ENCODE measurements at places on chromosomes 4 and X.
A peak's percentile ranks its signal among the peaks of the same experiment; 100 is the strongest.

DNA sequence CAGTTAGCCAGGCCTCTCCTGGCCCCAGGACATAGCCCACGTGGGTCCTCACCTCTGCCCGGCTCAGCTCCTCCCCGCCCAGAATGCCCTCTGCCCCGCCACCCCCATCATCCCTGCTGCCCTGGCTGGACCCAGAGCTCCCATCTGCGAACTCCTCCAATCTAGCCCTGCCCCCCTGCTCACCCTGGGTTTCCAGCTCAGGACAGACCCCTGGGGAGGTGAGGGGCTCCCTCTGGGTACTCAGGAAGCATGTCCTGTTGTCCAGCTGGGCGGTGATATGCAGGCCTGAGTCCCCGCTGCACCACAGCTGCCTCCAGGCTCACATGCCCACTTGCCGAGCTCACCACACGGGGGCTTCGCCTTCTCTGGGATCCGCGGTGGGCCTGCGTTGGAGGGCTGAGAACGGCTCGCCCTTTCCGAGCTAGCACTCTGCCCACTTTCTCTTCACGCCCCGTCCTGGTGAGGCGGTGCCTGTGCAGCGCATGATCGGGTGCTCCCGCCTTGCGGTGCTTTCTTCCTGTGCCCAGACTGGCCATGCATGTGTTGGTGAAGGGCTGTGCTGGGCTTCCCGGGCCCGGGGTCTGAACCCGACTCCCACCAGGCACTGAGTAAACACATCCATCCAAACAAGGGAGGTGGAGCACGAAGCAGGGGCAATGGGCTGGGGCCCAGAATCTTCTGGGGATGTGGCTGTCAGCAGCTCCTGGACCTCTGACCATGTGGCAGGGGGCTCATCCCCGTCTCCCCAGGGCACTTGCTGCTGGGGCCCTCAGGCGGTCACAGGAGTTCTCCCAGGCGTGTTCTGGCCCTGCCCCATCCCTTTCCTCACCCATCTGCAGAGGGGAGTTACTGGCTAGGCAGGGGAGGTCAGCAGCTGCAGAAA lies 74.3 kb downstream of the RGS12 start:
- DNase-seq, result no peak

- DNase-seq, result no peak
These were observed 13.5 kb upstream of the GBA3 start for GRCh38 chr4:22678940-22679854.

GRCh38 chr4:26141911-26142638 lies 178.7 kb upstream of the RBPJ start:
- DNase-seq, result no peak

GRCh38 chr4:169153481-169154087 lies 117.2 kb downstream of the SH3RF1 start:
- no peak for DNase-seq

GRCh38 chr4:24680746-24681448 lies 96.5 kb upstream of the DHX15 start:
- DNase-seq, result no peak

DNA sequence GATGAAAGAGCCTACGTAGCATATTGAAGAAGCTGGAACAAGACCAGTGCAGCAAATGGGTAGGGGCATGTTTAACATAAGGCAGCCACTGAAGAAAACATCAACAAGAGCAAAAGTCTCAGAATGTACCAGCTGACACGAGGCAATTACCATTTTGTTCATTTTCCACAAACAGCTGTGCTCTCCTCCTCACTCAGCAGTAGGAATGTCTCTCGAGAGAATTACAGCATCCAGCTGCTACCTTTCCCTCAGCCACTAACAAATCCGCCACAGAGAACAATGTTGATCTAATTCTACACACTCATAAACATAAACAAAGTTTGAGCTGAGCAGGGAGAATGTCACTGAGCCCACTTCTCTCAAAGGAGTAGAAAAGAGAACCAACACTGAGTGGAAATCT lies 68.0 kb downstream of the OPHN1 start:
- no peak for DNase-seq

DNA sequence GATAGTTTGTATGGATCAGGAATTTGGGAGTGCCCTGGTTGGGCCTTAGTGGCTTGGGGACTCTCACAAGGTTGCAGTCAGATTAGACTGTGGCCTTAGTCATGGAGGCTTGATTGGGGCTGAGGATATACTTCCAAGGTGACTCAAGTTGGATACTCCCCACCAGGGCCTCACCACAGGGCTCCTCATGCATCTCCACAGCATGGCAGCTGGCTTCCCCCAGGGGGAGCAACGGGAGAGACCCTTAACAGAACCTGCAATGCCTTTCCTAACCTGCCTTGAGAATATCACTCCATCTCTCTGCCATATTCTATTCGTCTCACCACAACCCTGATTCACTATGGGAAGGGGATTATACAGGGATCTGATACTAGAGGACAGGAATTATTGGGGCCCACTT lies 161.9 kb downstream of the RELL1 start:
- DNase-seq, result no peak

- peak; percentile 64 for DNase-seq
These were observed 54.7 kb downstream of the CNGA2 start for GRCh38 chrX:151789179-151789800.

GRCh38 chr4:35690271-35690670 lies 554.0 kb downstream of the ARAP2 start:
- DNase-seq, result no peak

DNA sequence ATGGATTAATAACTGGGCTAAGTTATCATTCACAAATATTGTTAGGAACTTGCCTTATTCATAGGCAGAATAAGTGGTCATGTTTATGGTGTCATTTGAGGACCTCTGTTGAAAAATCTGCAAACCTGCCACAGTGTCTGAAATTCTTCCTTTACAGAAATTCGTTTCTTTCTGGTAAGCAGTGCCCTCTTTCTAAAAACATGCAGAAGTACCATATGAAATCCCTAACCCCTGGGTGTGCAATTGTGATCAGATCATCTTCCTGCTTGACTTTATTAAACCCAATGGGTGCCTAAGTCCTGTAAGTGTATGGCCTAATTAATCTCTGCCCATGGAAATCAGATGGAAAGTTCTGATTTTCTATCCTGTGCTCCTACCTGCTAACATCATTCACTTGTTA lies 4.4 kb upstream of the HTATSF1 start:
- DNase-seq, result no peak

GRCh38 chrX:103614999-103615398 lies 7.2 kb downstream of the TCEAL3 start:
- DNase-seq, result no peak

DNA sequence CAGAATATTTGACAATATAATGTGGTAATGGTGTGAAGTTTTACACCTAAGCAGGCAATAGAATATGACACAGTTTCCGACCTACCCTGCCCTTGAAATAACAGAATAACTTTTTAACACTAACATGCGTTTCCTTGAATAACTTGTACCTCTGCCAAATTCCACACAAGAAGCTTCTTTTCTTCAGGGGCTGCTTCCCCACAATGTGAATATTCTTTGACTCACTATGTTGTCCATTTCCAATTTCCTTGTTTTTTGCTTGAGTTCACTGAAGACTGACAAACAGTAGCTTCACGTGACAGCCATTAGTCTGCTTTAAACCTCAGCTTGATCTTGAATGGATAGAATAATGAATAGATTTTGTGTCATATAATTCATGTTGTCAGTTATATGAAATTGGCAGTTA lies 14.3 kb downstream of the SHROOM3 start:
- no peak for DNase-seq

- DNase-seq, result no peak
These were observed 176.0 kb downstream of the MGST2 start for GRCh38 chr4:139841464-139842195.

GRCh38 chr4:70895405-70895804 lies 6.8 kb upstream of the MOB1B start:
- no peak for DNase-seq

GRCh38 chr4:1192091-1192492 lies 19.7 kb upstream of the SPON2 start:
- peak; percentile 94 for DNase-seq

- DNase-seq, result no peak
These were observed 20.1 kb downstream of the C4orf36 start for GRCh38 chr4:86872135-86872534.

- DNase-seq, result no peak
These were observed 620.4 kb downstream of the ANKRD50 start for GRCh38 chr4:124092101-124092500.

DNA sequence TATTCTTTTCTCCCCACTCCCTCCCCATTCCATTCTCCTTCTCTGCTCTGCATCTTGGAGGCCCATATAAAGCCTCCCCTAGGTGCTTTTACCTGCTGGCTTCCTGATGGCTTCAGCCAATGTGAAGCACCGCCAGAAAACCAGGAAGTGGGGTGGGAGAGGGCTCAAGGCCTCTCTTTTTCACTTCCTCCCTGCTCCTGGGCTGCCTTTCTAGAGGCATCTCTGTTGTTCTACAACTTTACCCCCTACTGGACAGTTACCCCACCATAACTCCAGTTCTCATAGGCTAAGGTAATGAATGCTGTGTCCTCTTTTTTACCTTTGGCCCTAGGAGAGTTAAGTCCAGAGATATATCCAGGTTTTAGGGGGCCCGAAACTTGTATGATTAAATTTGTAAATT lies 62.4 kb upstream of the PPARGC1A start:
- no peak for DNase-seq

GRCh38 chr4:54683616-54684346 lies 26.0 kb downstream of the KIT start:
- DNase-seq, result no peak

GRCh38 chr4:27881705-27882104 lies 1021.1 kb downstream of the STIM2 start:
- DNase-seq, result no peak

DNA sequence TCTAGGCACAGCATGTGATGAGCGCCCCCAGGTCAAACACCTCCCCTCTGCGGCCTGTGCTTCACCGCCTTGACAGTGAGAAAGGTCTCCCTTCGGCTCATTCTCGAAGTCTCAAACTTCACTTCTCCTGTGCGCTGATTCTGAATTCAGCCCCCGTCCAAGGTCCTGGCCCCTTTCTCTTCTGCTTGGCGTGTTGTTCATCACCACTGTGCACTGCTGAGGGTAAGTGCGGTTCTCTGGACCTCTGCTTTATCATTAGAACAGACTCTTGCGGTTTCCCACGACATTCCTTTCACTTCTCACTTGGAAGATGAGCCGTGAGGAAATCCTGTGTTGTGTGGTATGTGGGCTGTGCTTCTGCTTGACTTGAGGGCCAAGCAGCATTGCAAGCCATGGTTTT lies 11.9 kb downstream of the HTT-AS start:
- DNase-seq, result no peak

DNA sequence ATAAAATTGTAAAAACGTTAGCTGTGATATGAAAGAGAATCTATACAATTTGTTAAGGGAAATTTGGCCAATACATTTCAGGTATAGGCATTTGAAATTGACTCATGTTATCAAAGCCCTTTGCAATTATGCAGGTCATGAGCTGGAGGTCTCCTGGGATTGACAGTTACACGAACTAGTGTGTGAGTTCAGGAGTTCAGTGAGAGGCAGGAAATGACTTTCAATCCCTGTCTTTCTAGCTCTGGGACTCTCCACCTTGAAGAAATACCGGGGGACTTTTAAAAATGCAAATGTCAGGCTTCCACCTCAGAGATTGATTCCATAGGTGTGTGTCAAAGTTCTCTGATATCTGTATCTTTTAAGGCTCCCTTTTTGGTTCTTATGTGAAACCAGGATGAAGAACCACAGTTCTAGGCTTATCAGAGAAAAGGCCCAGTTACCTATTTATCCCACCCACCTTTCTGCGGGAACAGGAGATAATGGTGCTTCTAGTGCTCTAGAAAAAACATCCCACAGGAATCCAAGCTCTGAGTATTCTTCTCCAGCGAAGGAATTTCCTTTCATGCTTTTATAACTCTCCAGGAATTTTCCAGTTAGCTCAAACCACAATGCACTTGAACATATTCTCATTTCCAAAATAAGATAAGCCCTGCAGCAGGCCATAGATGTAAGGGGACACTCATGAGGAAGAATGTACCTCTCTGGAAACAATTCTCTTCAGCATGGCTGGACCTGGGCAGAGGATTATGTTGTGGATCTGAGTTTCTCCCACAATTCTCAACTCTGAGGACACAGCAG lies 501.0 kb downstream of the IDS start:
- no peak for DNase-seq

DNA sequence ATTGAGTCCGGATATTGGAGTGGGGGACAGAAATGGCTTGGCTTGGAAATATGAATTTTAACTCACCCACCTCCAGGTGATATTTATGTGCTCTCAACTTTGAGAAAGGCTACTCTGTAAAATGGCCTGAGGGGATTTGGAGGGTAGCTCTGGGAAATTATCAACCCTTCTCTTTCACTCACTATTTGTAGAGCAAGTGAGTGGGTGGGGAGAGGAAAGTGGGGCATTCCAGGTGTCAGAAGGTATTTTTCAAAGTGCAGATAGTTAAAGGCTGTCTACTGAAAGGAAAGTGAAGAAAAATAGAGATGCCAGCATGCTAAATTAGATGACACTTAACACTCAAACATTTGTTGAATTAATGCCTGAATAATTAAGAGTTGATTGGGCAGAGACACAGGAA lies 44.1 kb downstream of the TMEM164 start:
- DNase-seq, result no peak

DNA sequence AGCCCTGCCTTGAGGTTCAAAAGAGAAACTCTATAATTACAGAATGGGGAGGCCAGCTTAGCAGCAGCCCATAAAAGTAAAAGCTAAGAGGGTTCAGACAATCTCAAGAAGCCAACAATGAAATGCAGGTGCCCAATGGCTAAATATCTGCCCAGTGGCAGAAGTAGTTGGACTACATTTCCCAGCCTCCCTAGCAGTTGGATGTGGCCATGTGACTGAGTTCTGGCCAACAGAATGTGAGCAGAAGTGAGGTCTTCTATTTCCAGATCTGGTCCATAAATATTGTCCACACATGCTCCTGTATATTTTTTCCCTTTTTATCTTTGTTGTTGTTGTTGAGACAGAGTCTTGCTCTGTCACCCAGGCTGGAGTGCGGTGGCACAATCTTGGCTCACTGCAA lies 127.9 kb upstream of the NHS start:
- DNase-seq, result no peak

DNA sequence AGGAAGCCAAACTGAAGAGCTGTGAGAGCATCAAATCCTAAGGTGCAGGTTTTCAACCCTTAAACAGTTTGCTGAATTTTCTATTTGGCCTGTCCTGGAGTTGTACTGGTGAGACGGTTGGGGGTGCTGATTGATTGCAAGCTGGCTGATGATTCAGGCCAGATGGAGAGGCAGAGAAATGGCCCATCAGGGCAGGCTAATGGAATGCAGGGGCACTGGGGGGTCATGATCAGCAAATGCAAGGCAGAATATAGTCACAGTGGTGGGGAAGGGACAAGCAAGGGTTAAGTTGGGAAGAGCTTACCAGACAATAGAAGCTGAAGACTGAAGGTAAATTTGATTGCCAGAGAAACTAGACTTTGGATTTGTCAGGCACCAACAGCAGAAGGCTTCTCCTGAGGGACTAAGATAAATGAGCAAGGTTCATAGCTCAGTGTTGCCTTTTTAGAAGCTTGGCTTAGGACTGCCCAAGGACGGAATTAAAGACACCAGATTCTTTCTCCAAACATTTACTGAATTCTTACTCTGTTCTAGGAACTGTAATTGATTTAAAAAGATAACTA lies 4.3 kb upstream of the AADAT start:
- no peak for DNase-seq

GRCh38 chrX:24426340-24426913 lies 38.7 kb upstream of the PDK3 start:
- DNase-seq, result no peak

- DNase-seq, result no peak
These were observed 18.8 kb upstream of the TMEM131L start for GRCh38 chr4:153447175-153447905.

- no peak for DNase-seq
These were observed 128.5 kb downstream of the ATG4A start for GRCh38 chrX:108219949-108220601.
